CD4-positive, alpha-beta memory T cell (primary cell): ENCODE measurements at places on chromosomes 5 and 9. TPM values are rescaled to one million over a fixed set of nuclear protein-coding genes. Genes with fewer than 3 reads are reported as not detected.

DNA sequence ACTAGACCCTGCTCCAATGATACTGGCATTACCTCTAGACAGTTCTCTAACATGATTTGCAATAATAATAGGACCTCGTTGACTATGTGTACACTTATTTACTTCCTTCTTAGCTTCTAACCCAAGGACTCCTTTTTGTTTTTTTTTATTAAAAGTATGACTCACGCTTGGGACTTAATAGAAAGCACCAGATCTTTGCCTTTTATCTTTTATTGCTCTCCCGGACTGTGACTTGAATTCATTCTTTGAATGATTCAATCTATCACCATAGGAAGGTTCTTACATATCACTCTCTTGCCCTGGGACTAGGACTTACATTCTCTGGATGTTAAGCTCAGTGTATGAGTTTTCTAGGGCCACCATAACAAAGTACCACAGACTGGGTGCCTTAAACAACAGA is 9.0 kb downstream of the C9 start:
- DNase-seq = no peak

DNA sequence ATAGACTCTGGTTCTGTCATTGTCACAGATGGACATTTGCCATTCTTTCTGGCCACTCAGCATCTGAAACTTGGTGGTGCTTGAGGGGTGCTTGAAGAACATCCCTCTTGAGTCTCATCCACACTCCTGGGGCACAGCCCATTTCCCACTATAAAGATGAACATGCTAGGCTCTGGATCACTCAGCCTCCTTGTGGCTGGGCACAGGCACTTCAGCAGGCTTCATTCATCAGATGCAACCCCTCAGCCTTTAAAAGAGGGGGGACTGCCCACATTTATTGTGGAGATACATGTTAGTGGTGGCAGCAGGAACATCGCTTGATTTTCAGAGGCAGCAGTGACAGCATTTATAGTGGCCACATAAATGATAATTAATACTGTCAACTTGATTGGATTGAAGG is 124.7 kb upstream of the NIPBL start:
- DNase-seq = no peak

DNA sequence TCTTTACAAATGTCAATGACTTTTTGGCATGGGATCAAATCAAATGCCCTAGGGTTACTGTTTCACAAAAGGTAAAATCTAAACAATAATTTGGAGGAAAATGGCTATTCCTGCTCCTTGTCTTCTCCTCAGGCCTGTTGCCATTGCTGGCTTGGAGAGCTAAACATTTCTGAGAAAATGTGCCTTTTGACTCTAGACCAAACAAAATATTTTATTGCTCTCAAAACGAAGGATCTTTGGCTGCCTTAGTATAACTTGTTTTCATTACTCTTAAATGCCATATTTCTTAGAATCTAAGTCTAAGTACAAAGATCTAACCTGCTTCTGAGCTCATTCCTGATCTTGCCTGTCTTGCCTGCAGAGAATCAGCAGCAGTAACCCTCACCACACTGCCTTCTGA is 116.6 kb downstream of the MUSK start:
- DNase-seq = no peak

DNA sequence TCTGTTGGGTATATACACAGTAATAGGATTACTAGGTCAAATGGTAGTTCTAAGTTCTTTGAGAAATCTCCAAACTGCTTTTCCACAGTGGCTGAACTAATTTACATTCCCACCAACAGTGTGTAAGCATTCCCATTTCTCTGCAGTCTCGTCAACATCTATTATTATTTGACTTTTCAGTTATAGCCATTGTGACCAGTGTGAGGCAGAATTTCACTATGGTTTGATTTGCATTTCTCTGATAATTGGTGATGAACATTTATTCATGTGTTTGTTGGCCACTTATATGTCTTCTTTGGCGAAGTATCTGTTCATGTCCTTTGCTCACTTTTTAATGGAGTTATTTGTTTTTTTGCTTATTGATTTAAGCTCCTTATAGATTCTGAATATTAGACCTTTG is 596.2 kb upstream of the DAB2 start:
- DNase-seq = no peak

DNA sequence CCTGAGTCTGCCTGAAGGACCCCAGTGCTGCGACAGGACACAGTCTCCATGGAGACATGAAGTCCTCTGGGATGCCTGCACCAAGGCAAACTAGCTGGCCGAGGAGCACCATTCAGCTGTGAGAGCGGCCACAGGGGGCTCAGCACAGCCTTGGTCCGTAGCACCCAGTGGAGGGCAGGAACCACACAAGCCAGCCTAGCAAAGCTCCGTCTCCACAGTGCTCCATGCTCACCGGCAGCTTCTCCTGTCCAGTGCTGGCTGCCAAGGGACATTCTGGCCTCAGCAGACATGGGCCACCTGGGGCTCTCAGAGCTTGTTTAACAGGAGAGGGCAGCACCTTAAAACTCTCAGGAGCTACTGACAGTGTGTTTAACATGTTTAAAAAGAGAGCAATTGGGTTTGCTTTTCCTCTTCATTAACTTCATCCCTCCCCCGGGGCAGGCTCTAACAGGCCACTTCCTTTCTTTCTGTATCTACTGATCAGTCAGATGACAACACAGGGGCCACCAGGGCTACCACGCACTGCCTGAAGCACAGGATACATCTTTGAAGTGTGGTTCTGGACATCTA is 57.0 kb downstream of the SECISBP2 start:
- peak; percentile 41 for DNase-seq

- no peak for DNase-seq
These were observed 357.9 kb upstream of the CCNH start for GRCh38 chr5:87770601-87771121.

DNA sequence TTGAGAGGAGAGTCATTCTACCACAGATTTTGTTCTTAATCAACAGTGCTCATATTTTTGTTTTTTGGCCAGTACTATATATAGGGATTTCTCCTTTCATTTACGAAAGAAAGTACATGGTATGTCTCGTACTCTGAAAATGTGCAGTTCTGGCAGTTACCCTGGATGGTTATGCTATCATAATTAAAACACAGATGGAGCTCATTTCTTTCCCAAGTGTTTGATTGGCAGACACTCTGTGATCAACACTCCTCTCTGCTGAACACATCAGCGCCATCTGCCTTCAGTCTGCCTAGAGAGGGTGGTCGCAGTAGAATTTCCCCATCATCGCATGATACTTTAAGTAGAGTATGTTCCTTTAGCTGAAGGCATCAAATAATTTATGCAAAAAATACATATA is 64.5 kb downstream of the PAM start:
- DNase-seq = no peak

Gene TAF1L
- total RNA-seq = 0.06 TPM

DNA sequence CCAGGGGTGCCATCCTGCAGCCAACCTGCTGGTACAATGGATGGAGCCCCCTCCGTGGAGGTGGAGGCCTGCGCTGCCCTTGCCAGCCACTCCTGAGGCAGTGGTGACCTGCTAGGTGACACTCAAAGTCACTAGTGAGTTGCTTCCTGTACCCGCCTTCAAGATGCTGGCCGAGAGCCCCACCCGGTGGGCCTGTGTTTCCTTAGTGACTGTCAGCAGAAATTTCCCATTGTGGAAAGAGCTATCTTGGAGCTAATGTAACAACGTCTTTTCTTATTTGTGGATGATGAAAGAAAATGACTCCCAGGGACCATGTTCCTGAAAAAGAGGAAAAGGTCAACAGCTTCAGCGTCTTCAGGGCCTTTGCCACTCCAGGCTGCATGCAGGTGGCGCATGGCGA is 117.0 kb upstream of the BOD1 start:
- no peak for DNase-seq

GRCh38 chr5:171794470-171794960 is 8.9 kb downstream of the SMIM23 start:
- DNase-seq = no peak

DNA sequence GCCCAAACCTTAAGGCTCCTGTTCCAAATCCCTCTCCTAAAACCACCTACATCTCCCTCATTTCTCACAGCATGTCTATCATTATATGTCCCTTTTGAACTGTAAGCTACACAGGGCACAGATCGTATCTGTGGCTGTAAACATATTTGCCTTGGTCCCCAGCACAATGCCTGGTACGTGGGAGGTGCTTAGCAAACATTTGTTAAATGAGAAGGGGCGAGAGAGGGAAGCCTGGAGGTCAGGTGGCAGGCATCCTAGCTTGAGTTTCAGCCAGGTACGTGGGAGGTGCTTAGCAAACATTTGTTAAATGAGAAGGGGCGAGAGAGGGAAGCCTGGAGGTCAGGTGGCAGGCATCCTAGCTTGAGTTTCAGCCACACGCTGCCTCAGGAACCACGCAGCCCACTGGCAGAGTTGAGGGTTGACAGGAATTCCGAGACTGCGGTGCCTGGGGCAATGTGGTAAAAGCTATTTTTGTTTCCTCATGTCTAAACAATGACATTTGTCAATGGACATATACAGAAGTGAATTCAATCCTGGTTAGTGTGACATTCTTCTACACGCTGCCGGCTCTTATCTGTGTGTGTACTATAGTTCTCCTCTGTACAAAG is 113.6 kb downstream of the EFNA5 start:
- no peak for DNase-seq

DNA sequence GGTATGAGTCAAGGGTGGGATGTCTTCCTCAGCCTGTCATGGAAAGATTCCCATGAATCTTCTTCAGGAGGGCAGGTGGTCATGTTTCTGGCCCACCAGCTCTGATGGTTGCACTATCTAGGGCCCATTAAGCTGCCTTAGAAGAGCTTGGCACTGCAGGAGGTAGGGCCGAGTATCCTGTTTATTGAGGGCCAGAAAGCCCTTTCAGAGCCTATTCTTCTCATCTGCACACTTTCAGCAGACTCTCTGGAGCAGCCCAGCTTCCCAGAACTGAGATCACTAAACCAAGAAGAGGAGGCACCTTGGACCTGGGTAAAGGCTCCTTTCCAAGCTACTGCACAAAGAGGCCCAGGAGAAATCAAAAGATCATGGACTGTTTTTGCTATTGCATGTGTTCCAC is 146.5 kb downstream of the MTX3 start:
- DNase-seq = no peak

Gene TEX48
- not detected for total RNA-seq

DNA sequence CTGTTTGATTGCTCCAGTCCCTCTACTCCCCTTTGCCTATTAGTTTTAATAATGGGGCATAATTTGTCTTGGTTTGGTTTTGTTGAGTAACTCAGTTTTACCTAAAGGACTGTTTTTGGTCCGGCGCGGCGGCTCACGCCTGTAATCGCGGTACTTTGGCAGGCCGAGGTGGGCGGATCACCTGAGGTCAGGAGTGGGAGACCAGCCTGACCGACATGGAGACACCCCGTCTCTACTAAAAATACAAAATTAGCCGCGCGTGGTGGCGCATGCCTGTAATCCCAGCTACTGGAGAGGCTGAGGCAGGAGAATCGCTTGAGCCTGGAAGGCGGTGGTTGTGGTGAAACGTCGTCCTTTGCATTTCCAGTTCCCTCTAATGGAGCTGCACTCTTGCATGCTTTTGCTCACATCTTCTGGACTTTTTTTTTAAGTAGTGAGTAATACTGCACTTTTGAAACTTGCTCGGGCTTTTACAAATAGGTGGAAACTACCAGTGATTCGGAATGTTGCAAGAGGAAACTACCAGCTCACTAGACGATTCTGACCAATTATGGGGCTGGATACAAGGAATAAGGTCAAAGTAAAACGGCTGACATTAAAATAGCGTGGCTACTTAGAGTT is 721 bp upstream of the MAML1 start:
- DNase-seq = no peak

- DNase-seq = no peak
These were observed 292.4 kb downstream of the EFNA5 start for GRCh38 chr5:107378218-107378899.

Gene IFNA2
- total RNA-seq = not detected

GRCh38 chr5:36055984-36056383 is 10.7 kb downstream of the UGT3A2 start:
- DNase-seq = no peak

Gene TAL2
- not detected for total RNA-seq

Gene PKD2L2
- total RNA-seq = not detected

Gene NUTM2F
- total RNA-seq = not detected

DNA sequence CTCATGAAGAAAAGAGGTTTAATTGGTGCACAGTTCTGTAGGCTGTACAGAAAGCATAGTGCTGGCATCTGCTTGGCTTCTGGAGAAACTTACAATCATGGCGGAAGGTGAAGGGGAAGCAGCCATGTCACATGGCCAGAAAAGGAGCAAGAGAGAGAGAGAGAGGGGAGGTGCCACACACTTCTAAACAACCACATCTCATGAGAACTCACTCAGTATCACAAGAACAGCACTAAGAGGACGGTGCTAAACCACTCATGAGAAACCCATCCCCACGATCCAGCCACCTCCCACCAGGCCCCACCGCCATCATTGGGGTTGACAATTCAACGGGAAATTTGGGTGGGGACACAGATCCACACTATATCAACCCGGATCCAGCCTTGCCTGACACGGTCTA is 28.8 kb upstream of the IER5L start:
- DNase-seq = no peak

DNA sequence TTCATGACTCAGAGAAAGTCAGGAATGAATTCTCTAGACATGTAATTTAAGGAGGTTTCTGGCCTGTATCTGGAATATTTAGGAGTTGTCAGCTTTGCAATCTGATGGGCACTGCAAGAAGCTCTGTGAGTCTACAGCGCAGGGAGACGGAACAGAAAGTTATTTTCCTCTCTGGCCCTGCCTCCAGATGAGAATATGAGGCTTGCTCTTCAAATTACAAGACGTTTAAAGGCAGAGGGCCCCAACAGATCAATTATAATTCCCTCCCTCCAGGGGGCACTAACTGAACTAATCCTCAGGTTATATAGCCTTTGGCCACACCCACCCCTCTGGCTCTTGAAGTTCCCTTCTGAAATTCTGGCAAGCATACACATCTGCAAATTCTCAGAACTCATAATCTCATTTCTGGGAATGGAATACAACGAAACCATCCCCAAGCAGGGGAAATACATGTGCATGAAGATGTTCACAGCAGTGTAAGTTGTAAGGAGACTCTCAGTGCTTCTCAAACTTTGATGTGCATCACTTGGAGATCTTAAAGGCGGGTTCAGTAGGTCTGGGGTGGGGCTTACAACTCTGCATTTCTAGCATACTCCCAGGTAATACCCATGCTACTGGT is 307.6 kb downstream of the CWC27 start:
- peak; percentile 63 for DNase-seq

Gene RNF145
- 67.8 TPM for total RNA-seq

DNA sequence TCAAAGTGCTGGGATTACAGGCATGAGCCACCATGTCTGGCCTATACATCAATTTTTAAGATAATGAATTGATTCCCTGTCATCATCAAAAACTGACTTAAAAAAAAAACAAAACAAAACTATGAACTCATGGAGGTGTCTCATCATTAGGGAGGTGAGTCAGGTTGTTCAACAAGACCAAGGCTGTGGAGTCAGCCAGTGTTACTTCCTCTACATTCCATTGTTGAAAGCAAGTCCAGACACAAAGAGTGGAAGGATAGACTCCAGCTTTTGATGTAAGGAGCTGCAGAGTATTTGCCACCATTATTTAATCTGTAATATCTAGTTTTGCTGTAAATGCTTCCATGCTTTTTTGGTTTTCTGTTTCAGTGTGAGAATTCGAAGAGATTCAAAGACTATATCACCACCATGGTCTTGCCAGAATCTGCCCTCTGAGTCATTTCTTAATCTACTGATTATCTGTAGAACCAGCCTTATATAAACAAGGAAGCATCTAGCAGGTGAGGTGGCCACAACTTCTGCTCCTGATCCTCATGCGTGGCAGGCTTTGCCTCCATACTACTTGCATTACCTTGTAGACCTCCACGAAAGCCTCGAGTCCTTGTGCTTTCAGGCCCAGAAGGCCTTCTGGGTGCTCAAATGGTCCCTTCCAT is 156.1 kb downstream of the FGF1 start:
- DNase-seq = no peak

Gene MSH3
- 14.3 TPM for total RNA-seq

- no peak for DNase-seq
These were observed 20.1 kb downstream of the PCDHGC5 start for GRCh38 chr5:141508798-141509611.
